Psoas muscle (tissue), 8 donors: ENCODE measurements at places on chromosomes 5 and 9. TPM values are rescaled to one million over a fixed set of nuclear protein-coding genes. Genes with fewer than 3 reads are reported as not detected.

GRCh38 chr5:76422227-76422626 is 19.1 kb downstream of the IQGAP2 start:
- no peak for DNase-seq

- no peak for DNase-seq
Observed at GRCh38 chr5:173383711-173384110, 55.5 kb upstream of the STC2 start.

GRCh38 chr9:3906437-3907213 is 380.8 kb upstream of the RFX3 start:
- DNase-seq: no peak

GRCh38 chr9:17760250-17760649 is 181.4 kb downstream of the SH3GL2 start:
- no peak for DNase-seq

GRCh38 chr9:77907585-77907984 is 124.0 kb downstream of the GNAQ start:
- no peak for DNase-seq

- no peak for DNase-seq
Observed at GRCh38 chr5:23411994-23412393, 95.4 kb upstream of the PRDM9 start.

CYLC2 gene
- not detected for total RNA-seq

GRIA1 gene
- 0.42 TPM for total RNA-seq

CHMP5 gene
- total RNA-seq: 34.3 TPM

CEL gene
- 0.42 TPM for total RNA-seq

COX7C gene
- total RNA-seq: 1,220 TPM

FOXD4 gene
- total RNA-seq: 0.14 TPM
